Activated CD4-positive, alpha-beta T cell treated with anti-CD3 and anti-CD28 coated beads, Interleukin-2, amount 10 ng/mL, durations not matched to agents 7 days and 5 days (primary cell): ENCODE measurements at places on chromosomes 1 and 21.

DNA sequence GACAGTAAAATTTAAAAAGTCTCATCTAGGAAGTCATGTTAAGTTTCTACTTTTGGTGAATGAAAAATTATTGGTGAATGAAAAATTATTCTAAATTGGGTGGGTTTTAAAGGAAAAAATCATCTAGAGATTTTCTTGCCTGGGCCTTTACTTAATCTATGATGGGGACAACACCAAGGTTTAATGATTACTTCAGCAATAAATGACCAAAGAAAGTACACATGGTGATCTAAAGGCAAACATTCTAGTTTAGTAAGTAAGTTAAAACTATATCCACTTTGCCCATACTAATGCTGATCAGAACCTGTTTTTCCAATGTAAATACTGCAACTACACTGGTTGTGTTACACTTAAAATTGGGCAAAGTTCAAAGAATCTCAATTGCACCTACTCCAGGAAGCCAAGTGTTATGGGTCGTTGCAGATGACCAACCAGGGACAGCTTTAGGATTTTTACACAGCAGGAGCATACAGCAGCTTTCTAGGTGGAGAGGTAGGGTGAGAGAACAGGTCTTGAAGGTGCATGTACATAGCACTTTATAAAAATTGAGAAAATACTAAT is 14.6 kb upstream of the RPL5 start:
- no peak for DNase-seq

DNA sequence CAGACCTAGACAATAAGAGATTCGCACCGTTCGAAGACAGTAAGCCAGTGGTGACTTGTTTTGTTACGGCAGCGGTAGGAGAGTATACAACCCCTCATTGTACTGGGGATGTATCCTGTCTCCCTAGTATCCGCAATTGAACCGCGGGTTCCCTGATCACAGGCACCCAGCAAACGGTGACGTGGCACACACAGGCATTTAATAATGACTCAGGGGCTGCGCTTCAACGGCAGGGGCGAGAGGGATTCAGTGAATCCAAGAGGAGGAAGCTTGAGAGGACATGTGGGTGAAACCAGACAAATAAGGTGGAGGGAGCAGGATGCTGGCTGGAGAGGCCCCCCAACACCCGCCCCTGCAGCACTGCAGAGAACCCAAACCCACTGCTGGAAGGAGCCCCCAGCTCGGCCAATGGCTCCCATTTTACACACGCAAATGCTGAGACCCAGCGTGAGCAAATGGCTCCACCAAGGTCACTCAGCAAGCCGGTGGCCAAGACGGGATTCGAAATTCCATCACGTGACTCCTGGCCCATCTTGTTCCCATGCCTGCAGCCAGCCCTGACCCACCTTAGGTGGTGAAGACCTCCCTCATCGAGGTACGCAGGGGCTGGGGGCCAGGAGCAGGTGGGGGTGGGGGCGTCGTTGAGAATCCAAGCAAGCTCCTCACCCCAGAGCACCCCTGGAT is 149.9 kb downstream of the SYF2 start:
- DNase-seq = no peak

GRCh38 chr1:212247179-212247721 is 38.0 kb upstream of the PPP2R5A start:
- DNase-seq = no peak

DNA sequence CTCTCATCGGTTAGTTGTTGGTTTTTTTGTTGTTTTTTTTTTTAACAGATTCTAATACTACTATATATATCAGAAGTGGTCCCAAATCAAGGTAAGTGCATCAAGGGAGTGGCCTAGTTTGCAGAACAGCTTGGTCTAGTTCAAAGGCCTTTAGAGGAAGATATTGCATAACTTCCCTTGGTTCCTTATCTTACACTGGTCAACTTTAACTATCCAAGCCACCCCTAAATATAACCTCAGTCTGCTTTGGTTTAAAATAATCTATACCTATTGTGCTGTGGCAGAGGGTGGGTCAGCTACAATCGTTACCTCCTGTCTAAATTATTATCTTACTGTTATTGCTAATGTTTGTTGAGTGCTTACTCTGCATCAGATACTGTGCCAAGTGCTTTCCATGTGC is 6.9 kb downstream of the S100A12 start:
- DNase-seq = no peak

GRCh38 chr1:165910764-165911421 is 83.5 kb downstream of the UCK2 start:
- DNase-seq = no peak

DNA sequence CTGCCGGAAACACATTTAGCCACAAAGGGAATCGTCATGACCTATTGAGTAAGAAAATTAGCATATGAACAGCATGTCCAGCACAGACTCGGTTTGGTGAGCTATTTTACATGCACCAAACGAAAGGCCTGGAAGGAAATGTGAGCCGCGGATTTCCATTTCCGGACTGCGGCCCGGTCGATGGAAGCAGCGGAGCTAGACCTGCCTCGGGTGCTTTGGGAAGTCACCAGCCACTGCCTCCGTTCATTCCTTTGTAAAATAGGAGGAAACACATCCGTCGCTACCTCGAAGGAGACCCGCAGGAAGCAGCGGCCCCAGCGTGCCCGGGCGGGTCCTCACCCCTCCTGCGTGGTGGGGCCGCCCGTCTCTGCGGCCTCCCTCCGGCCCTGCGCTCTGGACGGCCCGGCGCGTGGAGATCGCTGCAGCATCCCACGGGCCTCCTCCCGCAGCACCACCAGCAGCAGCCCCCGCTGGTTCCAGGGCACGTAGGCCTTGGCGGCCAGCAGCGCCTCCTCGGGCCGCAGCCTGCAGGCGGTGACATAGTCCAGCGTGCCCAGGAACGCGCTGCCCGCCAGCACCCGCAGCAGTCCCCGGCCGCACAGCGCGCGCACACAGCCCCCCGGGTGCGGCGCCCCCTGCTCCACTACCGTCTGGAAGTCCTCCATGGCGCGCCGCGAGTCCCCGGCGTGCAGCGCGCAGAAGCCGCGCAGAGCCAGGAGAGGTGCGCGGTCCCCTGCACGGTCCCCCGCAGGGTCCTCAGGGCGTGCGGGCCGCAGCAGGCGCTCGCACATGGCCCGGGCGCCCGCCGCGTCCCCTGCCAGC is 12.1 kb downstream of the TTC34 start:
- DNase-seq = no peak

DNA sequence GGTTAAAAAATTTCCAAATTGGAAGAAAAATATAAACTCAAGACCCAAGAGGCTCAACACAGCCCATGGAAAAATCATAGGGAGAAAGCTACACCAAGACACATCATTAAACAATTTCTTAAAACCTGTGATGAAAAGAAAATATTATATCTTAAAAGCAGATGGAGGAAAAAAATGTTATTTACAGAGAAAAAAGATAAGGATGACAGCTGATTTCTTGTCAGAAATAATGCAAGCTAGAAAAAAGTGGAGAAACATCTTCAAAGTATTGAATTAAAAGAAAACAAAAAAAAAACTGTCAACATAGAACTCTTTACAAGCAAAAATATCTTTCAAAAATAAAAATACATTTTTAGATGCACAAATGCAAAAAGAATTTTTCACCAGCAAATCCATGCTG is 930.5 kb downstream of the ADGRL2 start:
- DNase-seq = no peak

DNA sequence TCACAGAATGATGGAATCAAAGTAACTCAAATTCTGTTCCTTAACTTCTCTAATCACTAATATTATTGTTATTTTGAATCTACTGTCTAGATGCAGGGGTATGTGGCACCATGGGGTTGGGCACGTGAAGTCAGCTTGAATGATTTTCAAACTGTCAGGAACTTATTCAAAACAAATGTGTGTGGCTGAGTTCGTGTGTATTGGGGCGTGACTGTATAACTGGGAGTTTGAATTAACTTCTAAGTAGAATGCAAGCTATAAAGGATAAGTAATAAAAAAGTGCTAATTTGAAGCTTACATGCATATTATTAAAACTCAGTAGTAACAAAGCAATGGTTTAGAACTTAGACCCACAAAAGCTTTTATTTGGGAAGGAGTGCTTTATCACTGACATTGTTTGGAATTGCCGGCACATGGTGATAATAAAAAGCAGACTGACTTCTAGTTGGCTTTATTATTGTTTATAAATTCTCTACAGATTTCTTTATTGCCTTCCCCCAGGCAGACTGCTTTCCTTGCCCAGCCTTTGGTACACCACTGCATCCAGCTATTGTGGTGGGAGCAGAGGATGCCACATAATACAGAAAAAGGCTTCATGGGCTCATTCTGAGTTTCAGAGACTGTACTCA is 84.3 kb downstream of the TENT5C start:
- no peak for DNase-seq

DNA sequence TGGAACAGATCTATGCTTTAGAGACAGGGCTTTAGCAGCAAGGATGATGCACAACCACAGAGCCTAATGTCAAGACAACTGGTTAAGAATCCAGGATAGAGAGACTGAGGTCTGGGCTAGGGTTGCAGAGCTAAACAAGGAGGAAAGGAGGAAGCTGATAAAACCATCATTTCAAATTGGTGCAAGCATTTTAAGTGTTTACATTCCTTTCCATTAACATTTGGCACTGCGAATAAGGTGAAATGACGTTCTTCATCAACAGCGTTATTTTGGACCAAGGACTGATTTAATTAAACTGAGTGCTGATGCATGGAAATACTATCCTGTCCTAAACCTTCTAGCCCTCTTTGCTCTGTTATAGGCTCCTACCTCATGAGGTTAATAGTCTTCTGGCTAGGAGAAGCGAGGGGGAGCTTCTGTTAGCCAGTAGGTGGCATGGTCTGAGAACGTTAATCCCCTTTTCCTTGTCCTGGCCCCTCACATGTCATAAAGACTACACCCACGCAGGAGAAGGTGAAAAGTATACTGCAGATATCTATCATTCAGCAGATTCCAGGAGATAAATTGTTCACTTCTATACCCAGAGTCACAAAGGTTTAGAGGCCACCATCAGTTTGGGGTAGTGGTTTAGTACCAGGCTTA is 7.6 kb upstream of the C1orf21 start:
- no peak for DNase-seq

- DNase-seq = peak; percentile 18
Measured at GRCh38 chr1:68442822-68443556, 6.8 kb downstream of the RPE65 start.

DNA sequence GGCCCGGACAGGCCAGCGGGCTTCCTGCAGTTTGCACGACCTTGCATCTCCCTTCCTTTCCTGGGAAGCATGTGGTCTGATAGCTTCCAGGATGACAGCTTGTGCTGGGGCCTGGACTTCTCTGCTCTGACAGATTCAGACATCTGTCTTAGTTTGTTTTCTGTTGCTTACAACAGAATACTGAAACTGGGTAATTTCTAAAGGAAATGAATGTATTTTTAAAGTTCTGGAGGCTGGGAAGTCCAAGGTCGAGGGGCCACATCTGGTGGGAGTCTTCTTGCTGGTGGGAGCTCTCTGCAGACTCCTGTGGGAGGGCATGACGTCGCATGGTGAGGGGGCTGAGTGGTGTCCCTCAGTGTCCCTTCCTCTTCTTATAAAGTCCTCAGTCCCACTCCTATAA is 35.3 kb upstream of the TENT5B start:
- no peak for DNase-seq

DNA sequence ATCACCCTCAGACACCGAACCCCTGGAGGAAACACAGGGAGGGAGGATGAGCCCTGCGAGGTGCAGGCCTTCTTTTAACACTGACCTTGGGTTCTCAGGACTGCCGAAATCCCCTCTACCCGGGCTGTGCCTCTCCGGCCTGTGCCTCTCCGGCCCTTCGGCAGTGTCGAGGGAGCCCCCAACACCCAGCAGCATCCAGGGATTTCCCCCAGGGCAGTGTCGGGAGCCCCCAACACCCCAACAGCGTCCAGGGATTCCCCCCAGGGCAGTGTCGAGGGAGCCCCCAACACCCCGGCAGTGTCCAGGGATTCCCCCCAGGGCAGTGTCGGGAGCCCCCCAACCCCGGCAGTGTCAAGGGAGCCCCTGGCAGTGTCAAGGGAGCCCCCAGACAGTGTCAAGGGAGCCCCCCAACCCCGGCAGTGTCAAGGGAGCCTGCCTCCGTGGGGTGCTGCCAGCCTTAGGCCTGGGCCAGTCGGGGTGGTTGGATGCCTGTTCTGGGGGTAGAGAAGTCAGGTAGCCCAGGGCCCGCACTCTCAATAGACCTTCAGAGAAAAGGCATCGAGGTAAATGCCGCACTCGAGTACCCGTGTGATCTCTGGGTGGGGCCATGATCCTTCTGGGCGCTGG is 57.5 kb downstream of the PRKCZ start:
- DNase-seq = no peak

DNA sequence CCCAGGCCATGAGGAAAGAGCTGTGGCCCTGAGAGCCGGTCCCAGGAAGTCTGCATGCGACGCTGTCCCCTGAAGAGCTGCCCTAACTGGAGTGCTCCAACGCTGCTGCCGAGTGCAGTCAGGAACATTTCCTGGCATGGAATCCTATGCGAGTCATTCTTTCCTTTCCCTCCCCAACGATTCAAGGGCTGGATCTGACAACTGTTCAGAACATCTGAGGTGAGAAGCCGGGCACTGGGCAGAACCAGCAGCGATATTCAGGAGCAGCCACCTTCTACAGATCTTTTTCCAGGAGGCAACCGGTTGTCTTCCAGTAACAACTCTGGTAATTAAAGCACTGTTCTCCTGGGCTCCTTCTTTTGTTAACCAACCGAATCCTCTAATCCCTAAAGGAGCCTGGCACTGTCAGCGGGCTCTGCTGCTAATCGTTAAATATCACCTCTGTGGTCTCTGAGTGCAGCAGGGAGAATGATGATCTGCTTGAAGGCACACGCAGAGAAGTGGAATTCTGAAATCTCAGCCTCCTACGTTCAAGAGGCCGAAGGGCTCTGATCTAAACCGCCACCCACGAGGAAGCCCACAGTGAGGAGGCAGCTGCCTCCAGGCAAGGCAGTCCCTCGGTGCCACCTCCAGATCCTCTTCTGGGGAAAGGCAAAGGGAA is 55.8 kb downstream of the SLC45A1 start:
- no peak for DNase-seq

DNA sequence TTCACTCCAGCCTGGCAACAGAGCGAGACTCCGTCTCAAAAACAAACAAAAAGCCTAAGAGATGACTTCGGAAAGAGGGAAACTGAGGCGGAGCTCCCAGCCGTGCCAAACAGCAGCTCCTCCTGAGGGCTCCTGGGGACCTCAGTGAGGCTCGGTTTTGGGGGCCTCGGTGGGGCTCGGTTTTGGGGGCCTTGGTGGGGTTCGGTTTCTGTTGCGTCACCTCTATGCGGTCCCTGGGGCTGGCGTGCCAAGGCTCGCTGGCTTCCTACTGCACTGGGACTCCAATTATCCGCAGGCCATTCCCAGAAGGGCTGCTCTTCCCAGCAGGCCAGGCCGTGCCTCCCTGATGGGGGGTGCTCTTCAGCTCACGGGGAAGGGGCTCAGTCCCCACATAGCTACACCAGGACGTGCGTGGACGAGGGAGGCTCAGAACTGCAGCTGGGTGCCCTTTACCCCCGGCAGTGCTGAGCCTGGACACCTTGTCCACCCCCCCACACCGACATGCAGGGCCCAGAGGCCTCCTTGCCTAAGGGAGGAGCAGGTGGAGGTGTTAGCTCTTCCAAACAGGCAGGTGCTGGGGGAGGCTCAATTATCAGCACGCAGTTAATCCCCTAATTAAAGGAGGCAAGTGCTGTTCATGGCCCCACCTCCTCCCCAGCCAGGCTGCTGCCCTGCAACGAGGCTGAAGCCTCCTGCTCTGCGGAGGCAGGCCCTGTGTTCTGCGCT is 5.1 kb upstream of the C1orf159 start:
- DNase-seq = no peak
